Bronchial epithelial cell (primary cell): ENCODE measurements at places on chromosomes 1 and 21. TPM values are rescaled to one million over a fixed set of nuclear protein-coding genes. Genes with fewer than 3 reads are reported as not detected.

Gene NBPF6
- total RNA-seq, result not detected in 2 replicates

Gene ELF3
- total RNA-seq, result 66.1 and 105 TPM in 2 replicates

Gene HFM1
- total RNA-seq, result not detected in 2 replicates

Gene FMOD
- total RNA-seq, result 0.26 TPM in 1 of 2 replicates, not detected in the other

- peak; percentile 28 for DNase-seq
These were observed 33.7 kb downstream of the RASAL2 start for GRCh38 chr1:178127482-178128191.

GRCh38 chr1:110067479-110067892 is 3.0 kb downstream of the ALX3 start:
- DNase-seq, result no peak

GRCh38 chr1:8651236-8651890 is 166.1 kb downstream of the RERE start:
- no peak for DNase-seq

DNA sequence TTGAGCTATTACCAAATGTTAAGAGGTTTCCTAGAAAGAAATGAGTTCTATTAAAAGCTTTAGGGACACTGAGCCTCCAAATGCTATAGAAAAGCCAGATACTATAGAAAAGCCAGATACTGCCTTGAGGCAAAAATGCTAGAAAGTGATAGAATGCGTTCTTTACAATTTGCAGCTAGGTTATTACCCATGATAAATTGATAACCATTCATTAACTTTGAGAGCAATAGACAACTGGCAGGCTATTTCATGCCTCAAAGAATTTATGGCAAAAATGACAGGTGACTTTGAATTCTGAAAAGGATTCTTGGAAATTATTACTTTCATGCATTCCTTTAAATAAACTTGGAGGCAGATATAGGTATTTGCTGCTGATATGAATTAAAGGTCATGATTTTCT is 51.6 kb downstream of the SMYD3 start:
- DNase-seq, result no peak

- DNase-seq, result no peak
These were observed 143.4 kb upstream of the C8B start for GRCh38 chr1:57109247-57109646.

DNA sequence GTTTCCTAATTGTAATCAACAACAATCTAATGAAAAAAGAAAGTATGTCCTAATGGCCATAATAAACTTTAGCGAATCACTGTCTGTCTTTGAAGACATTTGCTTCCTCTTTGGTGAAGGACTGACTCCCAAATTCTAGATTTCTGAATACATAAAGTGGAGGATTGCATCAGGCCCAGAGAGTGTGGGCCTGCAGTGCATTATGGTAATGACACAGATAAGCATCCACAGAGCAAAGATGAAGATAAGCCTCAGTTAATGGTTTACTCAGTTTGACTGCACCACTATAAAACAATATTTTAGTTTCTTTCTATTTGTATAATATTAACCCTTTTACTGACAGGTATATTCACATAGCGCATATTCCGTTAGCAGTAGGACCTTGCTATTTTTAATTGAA is 365.5 kb downstream of the KCTD3 start:
- no peak for DNase-seq

DNA sequence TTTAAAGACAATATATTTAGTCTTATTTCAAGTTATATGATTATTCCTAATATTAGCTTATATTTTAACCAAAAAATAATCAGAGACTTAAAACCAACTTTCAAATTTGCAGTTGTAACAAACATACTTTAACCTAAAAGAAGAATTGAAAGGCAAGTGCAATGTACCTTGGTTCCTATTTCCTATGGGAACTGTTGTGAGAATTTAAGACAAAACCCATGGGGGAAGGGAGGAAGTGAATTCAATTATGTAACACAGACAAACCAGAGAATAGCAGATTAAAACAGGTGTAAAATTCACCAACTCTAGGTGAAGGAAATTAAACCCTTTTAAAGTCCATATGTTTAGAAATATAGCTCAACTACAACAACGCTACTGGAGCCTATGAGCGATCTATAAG is 22.6 kb upstream of the CR2 start:
- DNase-seq, result no peak

DNA sequence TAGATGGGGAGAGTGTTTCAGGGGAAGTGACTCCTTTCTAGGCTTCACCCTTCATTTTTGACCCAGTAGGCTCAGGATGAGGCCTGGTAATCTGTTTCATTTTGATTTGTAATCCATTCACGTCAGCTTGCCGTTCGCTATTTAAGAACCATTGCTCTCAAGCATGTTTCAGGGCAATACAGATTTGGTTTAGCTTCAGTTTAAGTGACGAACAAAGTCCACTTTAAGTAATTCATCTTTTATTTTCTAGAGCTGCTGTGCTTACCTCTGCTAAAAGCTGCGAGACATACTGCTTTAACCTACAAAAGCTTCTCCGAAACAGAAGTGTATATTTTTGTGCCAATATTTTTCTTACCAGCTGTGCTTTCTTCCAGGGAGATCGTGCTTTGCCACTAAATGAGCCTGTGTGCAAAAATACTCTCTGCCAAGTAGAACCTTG is 8.9 kb upstream of the FMO3 start:
- peak; percentile 5 for DNase-seq

GRCh38 chr1:172376431-172376830 is 44.1 kb upstream of the C1orf105 start:
- DNase-seq, result no peak

- DNase-seq, result no peak
These were observed 13.1 kb upstream of the KYAT3 start for GRCh38 chr1:89005286-89006151.

- DNase-seq, result no peak
These were observed 5.5 kb downstream of the GNG4 start for GRCh38 chr1:235643837-235644692.

DNA sequence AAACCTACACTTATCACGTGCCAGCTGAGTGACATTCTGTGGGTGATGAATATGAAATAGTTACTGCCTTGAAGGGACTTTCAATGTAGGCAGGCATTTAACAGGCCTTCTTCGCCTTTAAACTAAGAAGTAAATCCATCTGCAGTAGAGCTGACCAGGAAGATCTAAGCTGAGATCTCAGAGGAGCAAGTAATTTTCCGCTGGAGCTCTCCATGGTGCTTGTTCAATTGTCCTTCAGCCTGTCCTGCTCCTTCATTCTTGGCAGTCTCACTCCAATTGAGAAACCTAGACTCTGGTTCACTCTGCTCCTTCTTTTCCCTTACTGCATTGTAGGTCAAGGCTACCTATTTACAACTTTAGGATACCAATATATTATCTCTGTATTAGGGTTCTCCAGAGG is 183.5 kb downstream of the HMCN1 start:
- DNase-seq, result peak; percentile 29

DNA sequence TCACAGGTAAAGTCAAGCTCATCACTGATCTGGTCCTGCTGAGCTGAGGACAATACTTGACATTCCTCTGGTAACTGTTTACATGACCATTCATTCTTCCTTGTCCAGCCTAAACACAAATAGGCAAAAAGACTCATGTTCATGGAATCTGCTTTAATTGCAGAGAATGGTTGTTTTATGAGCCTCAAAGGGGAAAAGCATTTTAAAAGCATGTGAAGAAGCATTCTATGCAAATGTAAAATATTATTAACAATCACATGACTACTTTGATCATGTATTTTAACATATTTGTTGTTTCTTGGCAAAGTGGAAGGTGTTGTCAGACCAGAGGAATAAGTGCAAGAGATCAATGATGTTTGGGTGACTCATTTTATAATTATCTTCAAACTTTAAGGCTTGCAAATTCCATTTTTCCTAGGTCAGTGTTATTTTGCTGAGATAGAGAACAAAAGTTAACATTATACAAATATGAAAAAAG is 133.7 kb downstream of the RUNX1 start:
- DNase-seq, result peak; percentile 31

- no peak for DNase-seq
These were observed 7.0 kb downstream of the SH3BP5L start for GRCh38 chr1:248818505-248819374.

GRCh38 chr1:54811739-54812655 is 10.9 kb upstream of the TTC22 start:
- no peak for DNase-seq

- DNase-seq, result peak; percentile 65
These were observed 119.7 kb downstream of the ZNF326 start for GRCh38 chr1:90114521-90115141.

GRCh38 chr1:55572878-55573734 is 357.9 kb upstream of the USP24 start:
- DNase-seq, result peak; percentile 40
